ENCODE measurements at places on chromosomes 7 and 10. TPM values are rescaled to one million over a fixed set of nuclear protein-coding genes. Genes with fewer than 3 reads are reported as not detected.

The PITRM1 gene
- total RNA-seq = 51.6 TPM

The MSMB gene
- total RNA-seq = not detected

The FAM221A gene
- 7.3 TPM for total RNA-seq

DNA sequence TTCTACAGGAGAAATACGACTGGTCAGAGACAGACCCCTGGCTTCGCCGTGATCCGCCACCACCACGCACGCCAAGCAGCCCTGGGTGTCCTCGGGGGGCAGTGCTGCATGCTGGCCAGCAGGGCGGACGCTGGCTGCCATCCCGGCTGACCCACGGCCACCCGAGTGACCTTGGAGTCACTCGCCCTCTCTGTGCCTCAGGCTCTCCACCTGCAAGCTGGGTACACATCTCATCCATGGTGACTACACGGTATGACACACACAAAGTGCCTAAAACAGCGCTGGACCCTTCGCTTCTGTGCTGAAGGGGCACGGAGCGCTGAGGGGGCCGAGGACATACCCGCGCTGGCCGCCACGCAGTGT is 62.0 kb upstream of the RNF32 start:
- DNase-seq = no peak

DNA sequence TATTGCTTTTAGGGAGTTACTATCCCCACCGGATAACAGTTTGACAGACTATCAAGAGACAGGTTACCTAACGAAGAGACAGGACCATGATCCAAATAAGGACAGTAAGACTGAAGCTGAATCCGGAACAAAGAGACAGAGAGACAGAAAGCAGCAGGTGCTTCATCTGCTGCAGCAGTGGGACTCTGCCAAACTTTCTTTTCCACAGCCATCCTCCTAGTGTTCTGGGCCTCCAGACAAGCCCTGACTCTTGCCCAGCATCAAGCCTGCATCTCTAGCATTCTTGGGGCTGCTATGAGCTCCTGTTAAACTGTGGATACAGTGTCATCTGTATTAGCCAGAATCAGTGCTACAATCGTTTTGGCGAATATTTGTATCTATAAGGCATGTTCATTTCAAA is 761.7 kb downstream of the GRID1 start:
- DNase-seq = no peak

DNA sequence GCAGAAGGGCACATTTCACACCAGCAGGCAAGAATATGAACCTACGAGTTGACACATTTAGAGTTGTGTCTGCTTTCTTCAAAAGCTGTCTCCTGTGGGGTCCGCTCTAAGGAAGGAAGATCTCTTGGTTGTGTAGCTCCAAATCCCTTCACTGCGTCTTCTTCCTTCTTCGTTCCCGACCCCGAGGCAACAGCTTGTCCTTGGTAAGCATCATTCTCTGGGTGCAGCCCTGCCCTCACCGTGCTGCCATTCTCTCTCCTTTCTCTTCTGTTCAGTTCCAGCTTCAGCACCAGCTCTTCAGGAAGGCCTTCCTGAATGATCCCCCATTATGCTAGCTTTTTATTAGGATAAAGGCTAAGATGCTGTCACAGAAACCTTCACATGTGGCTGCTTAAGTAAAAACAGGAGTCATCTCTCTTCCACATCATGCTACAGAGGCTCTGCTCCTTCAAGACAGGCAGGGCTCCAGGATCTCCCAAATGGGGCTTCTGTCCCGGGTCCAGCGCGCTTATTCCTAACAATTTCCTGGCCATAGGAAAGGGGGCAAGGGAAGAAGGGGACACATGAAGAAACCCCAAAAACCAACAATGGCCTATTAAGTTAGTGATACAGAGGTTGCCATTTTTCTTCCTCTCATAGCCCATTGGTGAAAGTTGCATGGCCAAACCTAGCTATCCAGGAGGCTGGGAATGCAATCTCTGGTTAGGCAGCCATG is 52.2 kb upstream of the SHH start:
- DNase-seq = no peak

DNA sequence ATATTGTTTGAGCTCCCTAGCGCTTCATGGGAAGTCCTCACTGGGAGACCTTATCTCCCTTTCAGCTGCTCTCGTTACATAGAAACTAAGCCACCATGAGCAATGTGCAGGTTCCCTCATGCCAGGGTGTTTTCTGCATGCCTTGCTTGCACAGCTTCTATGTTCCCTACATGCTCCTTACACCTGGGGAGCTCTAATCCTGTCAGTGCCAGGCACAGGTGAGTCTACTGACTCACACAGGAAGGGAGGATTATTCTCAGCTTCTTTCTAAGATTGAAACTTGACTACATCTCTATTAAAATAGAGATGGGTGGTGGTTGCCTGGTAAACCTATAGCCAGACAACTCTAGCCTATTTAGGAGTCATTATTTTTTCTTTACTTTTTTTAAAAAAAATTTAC is 375.7 kb upstream of the CDC14C start:
- no peak for DNase-seq

GRCh38 chr7:1865571-1866255 is 195.6 kb downstream of the ELFN1 start:
- DNase-seq = no peak

DNA sequence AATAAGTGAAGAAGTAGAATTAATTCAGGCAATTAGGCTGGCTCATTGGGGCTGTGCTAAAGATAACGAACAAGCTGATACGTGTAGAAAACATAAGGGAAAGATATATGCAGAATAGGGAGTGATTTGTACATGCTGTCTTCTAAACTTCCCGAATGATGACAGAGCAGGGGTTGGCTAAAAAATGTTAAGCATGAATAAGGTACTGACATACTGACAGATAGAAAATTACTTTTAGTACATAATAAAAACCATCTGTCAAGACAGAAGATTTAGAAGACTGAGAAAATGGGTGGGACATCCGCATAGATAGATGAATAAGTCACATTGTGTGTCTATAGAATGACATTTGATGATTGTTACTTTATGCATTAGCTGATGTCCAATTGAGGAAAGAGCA is 158.8 kb upstream of the ZNF804B start:
- no peak for DNase-seq

GRCh38 chr7:39304178-39304577 is 262.0 kb upstream of the YAE1 start:
- no peak for DNase-seq

- DNase-seq = no peak
Observed at GRCh38 chr10:103552856-103553742, 59.6 kb downstream of the NEURL1 start.

DNA sequence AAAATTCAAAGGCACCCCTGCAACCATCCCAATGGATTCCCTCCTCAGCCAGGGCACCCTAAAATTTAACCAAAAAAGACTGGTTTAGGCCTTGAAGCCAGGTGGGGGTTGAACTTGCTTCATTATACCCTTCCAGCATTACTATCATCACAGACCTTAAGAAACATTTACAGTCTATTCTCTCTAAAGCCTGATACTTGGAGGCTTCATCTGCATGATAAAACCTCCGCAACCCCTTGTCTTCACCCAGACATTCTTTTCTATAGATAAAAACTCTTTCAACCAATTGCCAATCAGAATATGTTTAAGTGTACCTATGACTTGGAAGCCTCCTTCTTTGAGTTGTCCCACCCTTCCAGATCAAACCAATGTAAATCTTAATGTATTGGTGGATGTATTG is 17.9 kb downstream of the AVL9 start:
- no peak for DNase-seq

- DNase-seq = no peak
Observed at GRCh38 chr10:124568339-124568738, 106.7 kb downstream of the LHPP start.
